Hindlimb muscle (tissue), 1 donor: ENCODE measurements at places on chromosomes 7 and 10.

GRCh38 chr7:136245327-136246004, 268.3 kb upstream of the MTPN start:
- no peak for DNase-seq

- peak; percentile 62 for DNase-seq
Measured at GRCh38 chr7:149422162-149422913, 38.5 kb downstream of the ZNF777 start.

GRCh38 chr10:13990946-13991345, 339.8 kb downstream of the FRMD4A start:
- peak; percentile 79 for DNase-seq

DNA sequence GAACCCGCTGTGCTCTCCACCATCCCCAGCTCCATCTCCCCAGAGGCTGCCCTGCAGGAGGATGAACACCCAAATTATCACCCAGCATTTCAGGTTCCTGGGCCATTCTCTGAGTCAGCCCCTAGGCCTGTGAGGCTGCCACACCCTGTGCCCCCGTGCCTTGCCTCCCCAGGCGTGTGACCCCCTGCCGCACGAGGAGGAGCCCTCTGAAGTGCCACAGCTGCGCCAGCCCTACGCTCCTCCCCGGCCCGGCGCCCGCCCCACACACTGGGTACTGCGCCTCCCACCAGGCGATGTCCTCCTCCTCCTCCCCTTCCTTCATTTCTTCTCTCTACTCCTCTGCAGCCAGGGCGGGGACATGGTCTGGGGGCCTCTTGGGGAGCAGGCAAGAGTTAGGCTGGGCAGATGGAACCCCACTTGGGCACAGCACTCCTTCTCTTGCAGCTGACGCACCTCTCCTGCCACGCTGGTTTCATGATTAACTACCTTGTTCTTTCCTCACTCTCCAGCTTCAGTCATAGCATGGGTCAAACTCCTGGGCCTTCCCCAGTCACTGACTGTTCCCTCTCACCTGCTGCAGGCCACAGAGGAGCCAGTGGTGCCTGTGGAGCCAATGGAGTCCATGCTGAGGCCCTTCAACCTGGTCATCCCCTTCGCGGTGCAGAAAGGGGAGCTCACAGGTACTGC, 12.7 kb upstream of the ATP6V1F start:
- no peak for DNase-seq

GRCh38 chr10:132397671-132398565, 918 bp downstream of the PWWP2B start:
- no peak for DNase-seq
